ENCODE measurements at places on chromosomes 1 and 21.

DNA sequence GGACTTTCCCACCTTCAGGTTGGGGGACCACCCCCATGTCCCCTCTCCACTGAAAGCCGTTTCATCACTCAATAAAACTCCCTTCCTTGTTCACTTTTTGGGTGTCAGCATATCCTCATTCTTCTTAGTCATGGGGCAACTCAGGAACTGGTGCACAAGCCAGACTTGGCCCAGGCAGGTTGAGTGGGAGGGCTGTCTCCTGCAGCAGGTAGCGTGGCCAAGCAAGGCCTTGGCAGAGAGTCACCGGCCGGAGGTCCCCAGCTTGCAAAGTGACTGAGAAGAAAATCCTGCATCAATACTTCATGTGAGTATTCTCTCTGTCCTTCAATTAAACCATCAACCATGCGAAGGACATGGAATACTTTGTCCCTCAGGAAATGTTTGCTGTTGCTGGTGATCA is 148.9 kb downstream of the RHOU start:
- DNase-seq: no peak

- no peak for DNase-seq
Measured at GRCh38 chr21:16280686-16281091, 550.9 kb downstream of the USP25 start.

DNA sequence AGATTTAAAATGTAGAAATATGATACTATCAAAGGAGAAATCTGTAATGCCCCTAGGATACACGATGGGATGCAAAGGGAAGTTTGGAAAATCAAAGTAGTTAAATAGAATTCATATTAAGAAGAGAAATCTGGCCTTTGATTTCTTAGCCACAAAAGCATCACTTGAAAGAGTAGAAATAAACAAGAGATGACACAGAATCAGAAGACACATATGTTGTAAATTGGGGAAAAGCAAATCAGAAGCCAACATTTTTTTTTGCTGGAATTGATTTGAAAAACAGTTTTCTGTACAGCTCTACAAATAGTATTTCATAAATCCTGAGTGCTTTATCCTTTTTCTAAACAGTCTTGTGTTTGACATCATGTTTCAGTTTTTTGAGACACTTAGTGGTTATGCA is 12.4 kb upstream of the TNFSF18 start:
- no peak for DNase-seq

GRCh38 chr1:223411710-223412109 is 18.5 kb downstream of the CCDC185 start:
- DNase-seq: no peak

DNA sequence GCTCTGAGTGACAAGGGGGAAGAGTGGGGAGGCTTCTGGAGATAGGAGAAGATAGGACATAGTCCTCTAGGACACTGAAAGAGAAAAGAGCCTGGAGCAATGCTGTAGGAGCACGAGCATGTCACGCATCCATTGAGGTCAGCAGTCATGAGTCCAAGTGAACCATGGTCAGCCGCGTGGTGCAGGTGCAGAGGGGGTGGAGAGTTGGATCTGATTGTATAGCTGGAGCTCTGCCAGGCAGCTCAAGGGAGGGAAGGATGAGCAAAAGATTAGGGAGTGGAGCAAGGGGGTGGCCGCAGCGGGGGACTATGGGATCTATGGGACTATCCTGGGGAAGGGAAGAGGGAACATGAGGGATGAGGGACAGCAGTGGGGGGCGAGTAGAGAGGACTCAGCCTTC is 14.0 kb downstream of the PADI1 start:
- DNase-seq: no peak

- DNase-seq: no peak
Measured at GRCh38 chr1:47675047-47675675, 237.3 kb downstream of the FOXD2 start.

GRCh38 chr1:32465578-32465933 is 684 bp downstream of the ZBTB8B start:
- no peak for DNase-seq

DNA sequence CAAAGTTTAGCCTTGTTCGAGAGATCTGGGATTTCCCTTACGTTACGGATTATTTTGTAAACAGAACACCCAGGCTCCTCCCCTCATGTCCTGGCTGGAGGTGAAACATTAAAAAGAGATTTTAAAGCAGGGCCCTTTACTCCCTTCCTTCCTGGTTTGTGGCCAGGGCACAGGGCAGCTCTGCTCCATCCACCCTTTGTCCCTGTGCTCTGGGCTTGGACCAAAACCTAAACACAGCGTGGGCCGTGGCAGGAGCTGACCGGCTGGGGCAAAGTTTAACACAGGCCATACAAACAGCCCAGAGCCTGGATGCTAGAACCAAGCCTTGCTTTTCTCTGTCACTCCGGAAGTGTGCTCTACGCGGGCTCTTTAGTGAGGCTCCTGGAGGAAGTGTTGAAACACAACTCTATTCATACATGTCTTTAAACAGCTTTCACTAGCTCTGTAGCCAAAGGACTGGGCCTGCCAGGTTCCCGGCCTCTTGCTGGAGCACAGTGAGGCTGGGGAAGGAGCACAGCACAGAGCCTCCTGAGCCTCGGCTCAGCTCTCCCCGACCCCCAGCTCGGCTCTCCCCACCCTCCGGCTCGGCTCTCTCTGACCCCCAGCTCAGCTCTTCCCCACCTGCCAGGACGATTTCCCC is 84.7 kb downstream of the PDE9A start:
- peak; percentile 48 for DNase-seq

GRCh38 chr1:162674034-162674608 is 41.9 kb downstream of the DDR2 start:
- no peak for DNase-seq

DNA sequence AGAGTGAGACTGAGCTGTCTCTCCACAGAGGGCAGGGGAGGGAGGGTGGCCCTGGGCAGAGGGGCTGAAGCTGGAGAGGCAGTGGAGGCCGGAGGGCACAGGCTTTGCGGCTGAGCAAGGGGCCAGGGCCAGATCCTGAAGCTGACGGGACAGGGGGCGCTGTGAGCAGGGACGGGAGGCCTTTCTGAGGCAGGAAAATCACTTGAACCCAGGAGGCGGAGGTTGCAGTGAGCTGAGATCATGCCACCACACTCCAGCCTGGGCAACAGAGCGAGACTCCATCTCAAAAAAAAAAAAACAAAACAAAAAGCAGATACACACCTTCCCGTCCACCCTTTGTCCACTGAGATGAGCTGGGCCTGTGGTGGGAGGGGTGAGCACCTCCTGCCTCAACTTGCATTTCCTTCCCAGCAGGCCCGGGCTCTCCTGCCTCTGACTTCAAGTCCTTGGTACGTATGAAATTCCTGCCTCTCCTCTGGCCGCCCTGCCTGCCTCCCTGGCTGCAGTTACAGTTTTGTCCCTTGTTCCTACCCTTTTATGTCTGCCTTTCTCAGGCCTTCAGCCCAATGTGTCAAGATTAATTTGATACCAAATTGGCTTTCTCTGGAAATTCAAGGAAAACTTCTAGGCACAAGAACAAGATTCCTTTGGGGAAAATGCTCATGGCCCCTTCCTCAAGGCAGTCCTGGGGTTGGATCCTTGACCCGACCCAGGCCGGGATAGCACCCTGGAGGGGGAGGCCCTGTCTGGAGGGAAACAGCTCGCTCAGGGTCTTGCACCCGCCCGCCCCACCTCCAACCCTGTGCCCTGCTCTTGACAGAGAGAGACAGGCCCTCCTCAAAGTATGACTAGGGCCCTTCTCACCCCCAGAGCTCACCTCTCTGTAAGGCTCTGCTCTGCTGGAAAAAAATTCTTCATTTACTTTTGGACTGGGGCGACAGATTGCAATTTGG is 11.2 kb upstream of the ADAMTSL4 start:
- DNase-seq: peak; percentile 87

GRCh38 chr1:24323281-24323680 is 4.1 kb downstream of the GRHL3 start:
- no peak for DNase-seq

- peak; percentile 36 for DNase-seq
Measured at GRCh38 chr1:47478090-47478489, 40.2 kb downstream of the FOXD2 start.

- no peak for DNase-seq
Measured at GRCh38 chr1:12097321-12097720, 34.2 kb downstream of the TNFRSF8 start.

DNA sequence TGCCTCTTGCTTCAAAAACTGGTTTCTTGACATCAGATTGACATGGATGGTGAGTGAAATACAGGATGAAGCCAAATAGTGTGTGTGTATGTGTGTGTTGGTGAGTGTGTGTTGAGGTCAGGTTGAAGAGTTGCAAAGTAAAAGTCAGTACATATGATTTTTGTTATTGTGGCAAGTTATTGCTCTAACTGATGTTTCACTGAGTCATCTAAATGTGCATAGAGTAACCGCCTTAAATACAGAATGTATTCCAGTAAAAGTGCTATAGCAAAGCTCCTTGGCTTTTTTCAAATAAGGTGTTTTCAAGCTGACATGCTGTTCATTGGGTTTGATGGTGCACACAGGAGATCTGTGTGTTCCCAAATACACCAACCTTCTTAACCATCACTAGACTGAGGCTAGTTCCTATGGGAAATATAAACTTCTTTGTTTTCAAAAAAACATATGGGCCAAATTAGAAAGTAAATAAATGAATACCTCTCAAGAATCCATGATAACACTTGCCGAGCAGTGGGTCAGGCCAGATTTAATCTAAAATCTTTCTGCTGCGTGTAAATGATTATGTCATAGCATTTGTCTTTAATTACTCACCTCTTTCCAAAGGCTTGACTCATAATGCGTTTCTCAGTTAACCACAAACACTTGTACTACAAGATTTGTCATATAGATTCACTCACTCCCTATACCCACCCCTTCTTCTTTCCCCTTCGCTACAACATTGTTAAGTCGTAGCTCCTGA is 151.1 kb downstream of the LYPLAL1 start:
- DNase-seq: no peak

GRCh38 chr1:246297279-246298265 is 209.5 kb downstream of the SMYD3 start:
- no peak for DNase-seq

DNA sequence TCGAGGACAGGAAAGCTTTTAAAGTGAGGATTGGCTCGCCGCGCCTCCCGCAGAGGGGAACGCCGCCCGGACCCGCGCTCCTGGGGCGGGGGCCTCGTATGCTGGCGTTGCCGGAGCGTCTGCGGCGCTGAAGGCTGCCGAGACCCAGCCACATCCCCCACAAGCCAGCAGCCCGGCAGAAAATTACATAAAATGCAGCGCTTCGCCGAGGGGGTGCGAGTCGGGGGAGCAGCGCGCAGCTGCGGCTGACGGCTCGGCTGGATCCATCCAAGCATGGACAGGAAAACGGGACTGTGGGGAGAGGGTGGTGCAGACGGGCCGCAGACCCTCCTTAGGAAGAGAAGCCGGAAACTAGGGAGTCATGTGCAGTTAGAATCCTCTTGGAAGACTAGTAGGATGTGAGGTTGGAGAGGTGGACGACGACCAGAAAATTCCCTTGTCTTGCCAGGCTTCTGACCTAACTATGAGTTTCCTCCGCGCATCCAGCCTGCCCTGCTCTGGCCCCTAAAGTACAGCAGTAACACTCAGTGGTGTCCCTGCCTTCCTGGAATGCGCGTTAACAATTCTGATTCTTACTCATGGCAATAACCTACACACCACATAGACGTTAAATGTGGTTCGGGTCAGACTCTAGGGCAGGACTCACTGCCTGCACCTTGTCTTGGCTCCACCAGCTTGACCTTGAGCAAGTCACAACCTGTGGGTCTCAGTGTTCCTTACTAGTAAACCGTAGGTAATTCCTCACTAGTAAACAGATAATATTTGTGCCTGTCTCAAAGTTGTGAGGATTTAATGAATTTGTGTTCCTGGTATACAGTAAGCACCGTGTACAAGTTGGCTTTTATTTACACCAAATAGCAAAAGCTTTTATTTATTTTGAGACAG is 953 bp upstream of the BRWD1 start:
- DNase-seq: peak; percentile 84

DNA sequence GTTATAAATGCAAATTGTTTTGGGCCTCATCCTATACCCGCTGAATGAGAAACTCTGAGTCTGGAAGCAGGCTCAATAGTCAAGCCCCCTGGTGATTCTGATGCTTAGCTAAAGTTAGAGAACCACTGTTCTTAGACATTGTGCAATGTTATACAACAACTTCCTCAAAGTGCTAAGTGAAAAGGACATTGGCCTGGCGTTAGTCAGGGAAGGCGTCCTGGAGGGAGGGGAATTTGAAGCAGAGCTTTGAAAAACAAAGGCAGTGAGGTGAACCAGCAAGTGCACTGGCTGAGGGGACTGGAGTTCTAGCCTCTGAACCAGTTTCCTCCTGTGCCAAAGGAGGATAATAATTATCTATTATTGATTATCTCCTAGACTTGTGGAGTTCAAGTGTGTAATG is 5.1 kb downstream of the CD1D start:
- peak; percentile 64 for DNase-seq

All from H7 (cell line).